ENCODE measurements at places on chromosomes 13 and 19.
A peak's percentile ranks its signal among the peaks of the same experiment; 100 is the strongest.

DNA sequence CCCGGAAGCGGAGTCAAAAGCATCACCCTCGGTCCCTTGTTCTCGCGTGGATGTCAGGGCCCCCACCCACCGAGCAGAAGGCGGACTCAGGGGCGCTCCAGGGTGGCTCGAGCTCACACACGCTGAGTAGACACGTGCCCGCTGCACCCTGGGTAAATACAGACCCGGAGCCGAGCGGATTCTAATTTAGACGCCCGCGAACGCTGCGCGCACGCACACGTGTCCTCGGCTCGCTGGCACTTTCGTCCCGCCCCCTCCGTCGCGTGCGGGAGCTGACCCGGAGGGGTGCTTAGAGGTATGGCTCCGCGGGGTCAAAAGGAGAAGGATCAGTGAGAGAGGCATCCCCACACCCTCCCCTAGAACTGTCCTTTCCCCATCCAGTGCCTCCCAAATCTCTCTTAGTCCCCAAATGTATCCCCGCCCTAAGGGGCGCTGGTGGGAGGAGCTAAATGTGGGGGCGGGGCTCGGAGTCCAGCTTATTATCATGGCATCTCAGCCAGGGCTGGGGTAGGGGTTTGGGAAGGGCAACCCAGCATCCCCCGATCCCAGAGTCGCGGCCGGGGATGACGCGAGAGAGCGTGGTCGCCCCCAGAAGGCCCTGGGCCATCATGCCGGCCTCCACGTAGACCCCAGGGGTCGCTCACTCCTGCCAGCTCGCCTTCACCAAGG lies 451 bp upstream of the ICAM5 start:
- peak; percentile 75 for DNase-seq

DNA sequence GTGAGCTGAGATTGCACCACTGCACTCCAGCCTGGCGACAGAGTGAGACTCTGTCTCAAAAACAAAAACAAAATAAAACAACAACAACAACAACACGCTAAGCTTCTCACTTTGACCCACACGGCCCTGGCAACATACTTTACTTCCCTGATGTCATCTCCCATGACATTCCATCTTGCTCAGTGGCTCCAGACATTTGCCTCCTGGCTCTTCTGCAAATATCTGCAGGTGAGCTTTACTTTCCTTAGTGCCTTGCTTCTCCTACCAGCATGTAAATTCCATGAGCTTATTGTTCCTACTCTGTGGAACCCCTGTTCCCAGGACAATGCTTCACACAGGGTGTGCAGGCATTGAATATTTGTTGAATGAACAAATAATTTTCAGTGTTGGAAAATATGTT lies 205.6 kb upstream of the TMTC4 start:
- DNase-seq: no peak

DNA sequence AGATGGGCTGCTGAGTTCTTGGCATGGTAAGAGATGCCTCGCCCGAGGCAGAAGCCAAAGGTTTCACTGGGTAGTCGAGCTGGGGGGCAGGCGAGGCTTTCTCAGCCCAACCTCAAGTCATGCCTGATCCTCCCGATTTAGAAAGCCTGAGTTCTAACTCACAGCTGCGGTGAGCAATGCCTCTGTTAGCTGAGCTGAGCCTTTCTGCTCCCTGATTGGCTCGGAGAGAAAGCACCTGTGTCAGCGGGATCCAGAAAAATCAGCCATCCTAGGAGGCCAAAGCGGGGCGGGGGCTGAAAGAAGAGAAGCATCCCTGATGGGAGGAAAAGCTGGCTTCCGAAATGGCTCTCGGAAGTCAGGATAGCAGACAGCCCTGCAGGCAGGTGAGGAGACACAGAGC lies 44.7 kb downstream of the CACNA1A start:
- DNase-seq: no peak

- no peak for DNase-seq
Observed at GRCh38 chr13:109630271-109630670, 156.1 kb downstream of the IRS2 start.

DNA sequence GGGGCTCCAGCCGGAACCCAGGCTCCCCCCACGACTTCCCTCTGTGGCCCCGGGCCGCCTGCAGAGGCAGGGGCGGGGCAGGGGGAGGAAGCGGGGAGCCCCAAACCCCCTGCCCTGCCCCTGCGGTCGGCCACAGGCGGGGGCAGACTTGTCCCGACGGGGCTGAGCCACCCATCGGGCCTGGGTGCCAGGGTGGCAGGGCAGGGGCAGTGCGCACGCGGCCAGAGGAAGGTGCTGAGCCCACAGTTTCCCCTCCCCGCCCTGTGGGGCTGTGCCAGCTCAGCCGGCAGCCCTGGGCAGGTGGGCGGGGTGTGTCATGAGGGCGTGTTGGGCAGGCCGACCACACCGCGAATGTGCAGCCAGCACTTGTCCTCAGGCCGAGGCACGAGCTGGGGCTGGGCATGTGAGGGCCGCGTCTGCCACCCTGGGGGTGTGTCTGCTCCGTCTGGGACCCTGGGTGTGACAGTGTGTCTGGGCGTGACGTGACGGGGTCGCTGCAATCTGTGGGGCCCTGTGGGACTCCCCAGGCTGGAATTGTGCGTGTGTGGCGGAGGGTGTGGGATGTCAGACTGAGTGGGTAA lies 17.7 kb downstream of the CCDC97 start:
- DNase-seq: peak; percentile 90

DNA sequence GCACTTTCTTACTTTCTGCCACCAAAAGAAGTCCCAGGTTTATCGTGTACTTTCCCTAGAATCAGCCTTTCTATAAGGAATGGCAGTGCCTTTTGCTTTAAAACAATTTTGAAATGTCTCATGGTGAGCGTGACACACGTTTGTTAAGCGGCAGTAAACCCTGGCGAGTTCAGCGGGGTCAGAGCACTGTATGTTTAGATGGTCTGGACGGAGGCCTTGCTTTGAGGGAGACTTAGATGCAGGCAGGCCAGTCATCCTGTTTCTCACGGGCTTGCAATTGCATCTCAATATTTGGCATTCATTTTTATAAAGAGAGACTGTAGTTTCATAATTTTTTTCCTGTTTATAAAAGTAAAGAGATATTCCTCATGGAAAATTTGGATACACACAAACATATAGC lies 96.4 kb downstream of the TNFRSF19 start:
- DNase-seq: no peak

GRCh38 chr13:103130146-103130545 lies 63.9 kb upstream of the SLC10A2 start:
- no peak for DNase-seq

DNA sequence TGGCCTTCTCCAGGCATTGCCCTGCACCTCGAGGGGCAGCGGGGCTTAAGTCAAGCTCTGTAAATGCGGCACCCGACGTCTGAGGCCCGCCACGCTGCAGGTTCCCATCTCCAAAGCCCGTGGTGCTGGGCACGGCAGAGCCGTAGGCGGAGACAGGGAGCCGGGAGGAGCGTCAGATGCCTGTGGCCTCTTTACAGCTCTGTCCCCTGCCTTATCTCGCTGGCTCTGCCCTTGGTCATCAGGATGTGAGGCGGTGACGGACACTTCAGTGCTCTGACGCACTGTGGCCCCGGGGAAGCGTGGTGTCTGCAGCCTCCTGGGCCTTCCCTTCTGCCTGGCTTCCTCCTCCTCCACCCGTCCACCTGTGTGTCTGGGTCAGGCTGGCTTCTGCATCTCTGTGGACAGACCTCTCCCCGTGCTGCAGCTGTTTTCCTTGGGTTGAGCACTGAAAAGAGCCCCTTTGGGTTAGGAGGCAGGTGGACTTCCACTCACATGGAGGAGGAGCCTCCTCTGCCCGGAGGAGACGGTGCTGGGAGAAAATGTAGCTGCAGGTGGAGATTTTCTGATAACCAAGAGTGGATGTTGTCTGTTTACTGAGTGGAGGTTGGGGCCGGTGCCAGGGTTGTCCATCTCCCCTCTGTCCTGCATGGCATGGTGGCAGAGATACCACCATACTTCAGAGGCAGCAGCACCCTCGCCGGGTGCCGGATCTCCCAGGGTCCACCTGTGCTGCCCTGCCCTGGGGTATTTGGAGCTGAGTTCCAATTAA lies 14.6 kb downstream of the MCF2L start:
- DNase-seq: no peak

GRCh38 chr19:21483589-21484170 lies 21.7 kb upstream of the ZNF429 start:
- DNase-seq: no peak

- DNase-seq: peak; percentile 85
Observed at GRCh38 chr19:33143897-33144405, 12.0 kb downstream of the WDR88 start.

DNA sequence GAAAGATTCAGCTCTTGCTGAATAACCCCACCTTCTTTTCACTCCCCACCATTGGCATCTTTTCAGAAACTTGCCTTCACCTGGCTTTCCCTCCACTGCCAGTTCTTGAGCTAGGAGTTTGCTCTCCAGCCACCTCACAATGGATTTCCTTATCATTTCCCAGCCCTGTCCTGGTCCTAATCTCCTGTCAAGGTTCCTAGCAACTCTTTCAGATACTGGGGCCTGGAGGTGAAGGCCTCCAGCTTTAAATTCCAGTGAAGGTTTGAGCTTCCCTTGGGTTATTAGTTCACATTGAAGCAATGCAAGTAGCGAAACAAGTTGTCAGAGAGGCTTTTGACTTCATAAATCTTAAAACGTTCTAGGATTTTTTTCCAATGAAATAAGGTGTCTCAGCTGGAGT lies 320.8 kb upstream of the MAB21L1 start:
- no peak for DNase-seq

GRCh38 chr19:16456652-16457194 lies 15.0 kb downstream of the EPS15L1 start:
- DNase-seq: no peak

DNA sequence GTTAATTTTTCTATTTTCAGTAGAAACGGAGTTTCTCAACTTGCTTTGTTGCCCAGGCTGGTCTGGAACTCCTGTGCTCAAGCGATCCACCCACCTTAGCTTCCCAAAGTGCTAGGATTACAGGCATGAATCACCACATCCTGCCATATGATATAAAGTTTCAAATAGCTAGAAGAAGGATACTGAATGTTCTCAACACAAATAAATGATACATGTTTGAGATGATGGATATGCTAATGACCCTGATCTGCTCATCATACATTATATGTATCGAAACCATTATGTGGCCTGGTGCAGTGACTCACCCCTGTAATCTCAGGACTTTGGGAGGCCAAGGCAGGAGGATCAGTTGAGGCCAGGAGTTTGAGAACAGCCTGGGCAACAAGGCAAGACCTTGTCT lies 11.5 kb downstream of the CIB3 start:
- no peak for DNase-seq

GRCh38 chr19:50329146-50329925 lies at the start of gene KCNC3:
Gene KCNC3, minus strand, starts transcription at chr19:50329377. Its CDS starts 295 bp downstream, at chr19:50329082.
- peak; percentile 100 for DNase-seq

DNA sequence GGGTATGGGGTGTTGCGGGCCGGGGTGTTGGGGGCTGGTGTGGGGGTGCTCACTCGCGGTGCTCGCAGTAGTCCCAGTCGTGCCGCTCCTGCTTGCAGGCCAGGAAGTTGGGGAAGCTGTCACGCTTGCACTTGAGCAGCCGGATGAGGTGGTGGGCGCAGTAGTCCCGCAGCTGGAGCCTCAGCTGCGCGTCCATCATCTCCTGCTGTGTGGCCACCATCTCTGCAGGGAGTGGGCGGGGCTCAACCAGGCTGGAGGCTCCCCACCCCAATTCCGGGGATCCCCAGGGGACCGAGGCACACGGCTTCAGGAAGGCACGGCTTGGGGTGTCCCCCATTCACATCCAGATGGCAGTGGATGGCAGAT lies 5.2 kb downstream of the NDUFB7 start:
- DNase-seq: no peak

- DNase-seq: peak; percentile 85
Observed at GRCh38 chr19:12801466-12802266, at the start of the genes PRDX2 and THSD8. Gene PRDX2, minus strand, starts transcription at chr19:12801800. Its CDS starts 539 bp downstream, at chr19:12801261. Gene THSD8, plus strand, starts transcription at chr19:12802069. Its CDS starts 3 bp downstream, at chr19:12802072.

- DNase-seq: no peak
Observed at GRCh38 chr13:34886987-34887386, 55.1 kb upstream of the NBEA start.

- DNase-seq: no peak
Observed at GRCh38 chr13:38630780-38631179, 56.1 kb upstream of the FREM2 start.

DNA sequence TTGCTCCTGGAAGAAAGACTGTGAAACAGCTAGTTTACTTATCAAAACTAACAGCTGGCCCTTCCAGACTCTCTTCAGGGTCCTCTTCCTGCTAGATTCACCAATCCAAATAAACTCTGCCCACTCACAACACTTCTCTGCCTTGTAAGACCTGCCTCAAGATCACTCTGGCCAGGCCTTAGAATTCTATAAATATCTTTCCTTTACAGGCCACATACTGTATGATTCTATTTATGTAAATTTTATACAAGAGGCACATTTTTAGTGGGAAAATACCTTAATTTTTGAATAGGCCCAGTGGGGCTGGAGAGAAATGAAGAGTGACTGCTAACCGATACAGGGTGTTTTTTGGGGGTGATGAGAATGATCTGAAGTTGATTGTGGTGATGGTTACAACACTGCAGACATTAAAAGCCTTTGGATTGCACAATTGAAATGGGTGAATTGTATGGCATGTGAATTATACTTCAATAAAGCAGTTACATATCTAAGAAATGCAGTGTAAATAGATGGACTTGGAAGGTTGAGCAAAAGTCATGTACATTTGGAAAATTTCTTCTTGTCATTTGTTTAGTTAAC lies 141.8 kb downstream of the GPC5 start:
- no peak for DNase-seq

GRCh38 chr19:36152352-36153091 lies at the start of gene COX7A1:
Gene COX7A1, minus strand, starts transcription at chr19:36152447. Its CDS starts 40 bp downstream, at chr19:36152407.
- no peak for DNase-seq

DNA sequence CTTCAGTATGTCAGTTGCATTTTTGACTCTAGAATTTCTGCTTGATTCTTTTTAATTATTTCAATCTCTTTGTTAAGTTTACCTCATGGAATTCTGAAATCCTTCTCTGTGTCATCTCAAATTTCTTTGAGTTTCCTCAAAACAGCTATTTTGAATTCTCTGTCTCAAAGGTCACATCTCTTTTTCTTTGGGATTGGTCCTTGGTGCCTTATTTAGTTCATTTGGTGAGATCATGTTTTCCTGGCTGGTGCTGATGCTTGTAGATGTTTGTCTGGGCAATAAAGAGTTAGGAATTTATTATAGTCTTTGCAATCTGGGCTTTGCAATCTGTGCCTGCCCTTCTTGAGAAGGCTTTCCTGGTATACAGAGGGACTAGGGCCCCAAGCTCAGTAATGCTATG lies 18.5 kb upstream of the KBTBD7 start:
- no peak for DNase-seq

DNA sequence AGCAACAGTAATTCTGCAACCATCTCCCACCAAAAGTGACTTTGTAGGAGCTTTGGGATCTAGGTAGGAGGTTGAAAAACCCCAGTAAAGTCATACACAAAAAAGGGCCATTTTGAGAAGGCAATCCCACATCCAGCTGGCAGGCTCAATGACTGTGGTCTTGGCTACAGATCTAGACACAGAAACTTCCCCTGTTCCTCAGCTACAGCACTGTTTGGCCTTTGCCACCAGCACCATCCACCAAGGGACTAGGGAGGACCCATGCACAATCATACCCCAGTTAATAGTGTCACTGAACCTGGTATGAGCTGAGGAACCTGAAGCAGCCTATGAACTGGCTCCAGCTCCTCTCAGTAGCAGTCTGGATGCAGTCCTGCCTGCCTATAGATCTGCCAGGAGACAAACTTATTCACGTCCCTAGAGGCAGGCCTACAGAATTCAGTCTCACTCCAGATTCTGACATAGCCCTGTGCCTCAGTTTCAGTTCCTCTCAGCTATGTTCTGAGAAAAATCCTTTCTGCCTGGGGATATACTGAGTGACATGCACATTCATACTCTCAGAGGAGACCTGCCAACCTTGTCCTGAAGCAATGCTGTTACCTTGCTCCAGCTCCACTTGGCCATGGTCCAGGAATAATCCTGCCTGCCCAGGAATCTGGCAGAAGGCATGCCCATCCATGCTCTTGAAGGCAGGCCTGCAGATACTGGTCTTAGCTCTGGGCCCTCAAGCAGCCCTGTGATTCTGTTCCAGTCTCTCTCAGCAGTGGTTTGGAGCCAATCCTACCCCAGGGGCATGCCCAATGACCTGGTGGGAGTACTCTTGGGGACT lies 2048.3 kb upstream of the PCDH20 start:
- DNase-seq: peak; percentile 47
